ENCODE measurements at places on chromosomes 12 and 14.

GRCh38 chr14:96989306-96989705 is 192.1 kb downstream of the VRK1 start:
- no peak for DNase-seq

DNA sequence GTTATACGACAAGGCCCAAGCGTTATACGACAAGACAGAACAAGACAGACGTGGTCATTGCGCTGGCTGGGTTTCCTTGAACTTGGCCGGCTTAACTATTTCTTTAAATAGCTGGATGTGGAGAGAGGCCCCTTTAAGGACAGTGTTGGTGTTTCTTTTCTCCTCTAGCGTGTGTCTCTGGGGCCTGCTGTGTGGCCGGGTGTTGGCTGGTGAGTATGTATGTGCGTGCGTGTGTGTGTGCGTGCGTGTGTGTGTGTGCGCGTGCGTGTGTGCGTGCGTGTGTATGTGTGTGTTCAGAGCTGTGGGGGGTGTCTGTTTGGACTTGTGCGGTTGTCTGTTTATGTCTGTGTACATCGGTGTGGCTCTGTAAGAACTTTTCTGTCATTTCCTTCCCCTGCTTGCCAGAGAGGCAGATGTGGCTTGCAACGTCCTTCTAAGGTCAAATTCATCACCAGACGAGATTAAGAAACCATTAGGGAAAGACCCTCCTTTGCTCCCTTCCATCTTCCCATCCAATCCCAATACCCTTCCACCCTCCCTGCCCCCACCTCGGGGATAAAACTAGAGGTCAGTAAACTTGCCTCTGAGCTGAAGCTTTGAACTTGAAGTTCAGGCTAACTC is 78.6 kb upstream of the TBX3 start:
- DNase-seq, result no peak

DNA sequence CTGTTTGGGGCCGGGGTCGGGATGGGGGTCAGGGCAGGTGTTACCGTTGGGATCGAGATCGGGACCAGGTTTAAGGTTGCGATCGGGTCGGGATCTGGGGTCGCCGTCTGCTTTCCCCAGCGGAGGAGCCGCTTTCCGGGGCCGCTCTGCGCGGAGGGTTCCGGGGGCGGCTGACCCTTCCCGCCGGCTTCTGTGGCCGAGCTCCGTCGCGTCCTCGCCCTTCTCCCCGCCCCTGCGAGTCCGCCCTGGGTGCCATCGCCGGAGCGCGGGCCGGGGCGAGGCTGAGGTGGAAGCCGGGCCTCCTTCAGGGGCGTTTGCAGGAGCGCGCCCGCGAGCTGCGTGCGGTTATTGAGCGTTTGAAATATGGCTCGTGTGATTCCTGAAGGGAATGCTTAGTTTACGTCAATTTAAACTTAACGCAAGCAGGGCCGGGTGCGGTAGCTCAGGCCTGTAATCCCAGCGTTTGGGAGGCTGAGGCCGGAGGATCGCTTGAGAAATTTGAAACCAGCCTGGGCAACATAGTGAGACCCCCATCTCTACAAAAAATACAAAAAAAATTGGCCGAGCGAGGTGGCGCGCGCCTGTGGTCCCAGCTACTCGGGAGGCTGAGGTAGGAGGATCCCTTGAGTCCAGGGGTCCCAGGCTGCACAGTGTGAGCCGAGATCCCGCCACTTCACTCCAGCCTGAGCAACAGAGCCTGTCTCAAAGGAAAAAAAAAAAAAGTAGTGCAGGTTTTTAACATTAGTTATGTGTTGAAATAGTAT is 620 bp downstream of the PGAM5 start:
- no peak for DNase-seq

- peak; percentile 29 for DNase-seq
These were observed 745 bp downstream of the CDCA4 start for GRCh38 chr14:105019861-105020814.

DNA sequence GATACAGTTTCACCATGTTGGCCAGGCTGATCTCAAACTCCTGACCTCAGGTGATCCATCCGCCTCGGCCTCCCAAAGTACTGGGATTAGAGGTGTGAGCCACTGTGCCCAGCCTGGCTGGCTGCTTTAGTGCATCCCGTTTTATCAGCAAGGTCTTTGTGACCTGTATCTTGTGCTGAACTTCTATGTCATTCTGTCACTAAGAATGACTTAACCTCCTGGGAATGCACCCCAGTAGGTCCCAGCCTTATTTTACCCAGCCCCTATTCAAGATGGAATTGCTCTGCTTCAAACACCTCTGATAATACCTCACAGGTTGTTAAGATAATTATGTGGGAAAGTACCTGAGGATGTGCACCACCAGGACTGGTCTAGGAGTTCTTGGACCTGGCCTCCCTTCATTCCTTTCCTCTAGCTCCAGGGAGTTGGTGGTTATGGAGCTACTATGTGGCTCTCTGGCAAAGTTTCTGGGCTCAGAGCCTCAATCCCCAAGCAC is 26.1 kb upstream of the JPH4 start:
- DNase-seq, result no peak

GRCh38 chr14:52015411-52016030 is 26.2 kb downstream of the RTRAF start:
- DNase-seq, result no peak

DNA sequence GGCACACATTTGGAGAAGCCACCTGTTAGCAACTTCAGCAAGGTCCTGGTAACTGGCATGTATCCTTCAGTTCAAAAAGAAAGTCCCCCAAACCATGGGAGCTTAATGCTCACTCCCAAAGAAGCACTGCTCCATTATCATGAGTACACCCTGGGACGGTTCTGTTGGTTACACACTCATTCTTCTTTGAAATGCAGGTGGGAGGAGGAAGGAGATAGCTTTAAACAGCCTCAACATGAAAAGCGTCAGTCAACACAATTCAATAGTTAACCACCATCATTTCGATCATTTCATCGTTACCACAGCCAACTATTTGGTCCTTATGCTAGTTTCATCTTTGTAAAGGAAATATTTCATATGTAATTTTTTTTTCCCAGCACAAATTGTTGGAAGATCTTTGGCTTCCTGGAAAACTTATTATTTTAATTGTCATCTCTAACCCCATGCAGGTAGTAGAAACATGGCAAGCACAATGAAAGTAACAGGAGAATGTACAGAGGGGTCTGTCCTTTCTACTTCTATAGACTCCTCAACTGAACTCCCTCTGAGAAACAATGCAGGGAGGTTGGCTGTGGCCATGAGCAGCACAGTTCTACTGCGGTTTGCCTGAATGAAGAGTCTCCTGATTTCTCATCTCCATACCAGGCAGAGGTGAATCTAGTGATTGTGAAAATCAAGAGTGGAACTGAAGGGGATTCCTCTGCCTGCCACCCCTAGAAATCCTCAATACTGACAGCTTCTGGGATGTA is 196.4 kb upstream of the FOXN3 start:
- no peak for DNase-seq

GRCh38 chr12:94047781-94048567 is 100.4 kb upstream of the PLXNC1 start:
- no peak for DNase-seq

GRCh38 chr14:96782436-96782835 is 14.7 kb upstream of the VRK1 start:
- no peak for DNase-seq

GRCh38 chr14:69701291-69701690 is 65.7 kb upstream of the SRSF5 start:
- DNase-seq, result no peak

DNA sequence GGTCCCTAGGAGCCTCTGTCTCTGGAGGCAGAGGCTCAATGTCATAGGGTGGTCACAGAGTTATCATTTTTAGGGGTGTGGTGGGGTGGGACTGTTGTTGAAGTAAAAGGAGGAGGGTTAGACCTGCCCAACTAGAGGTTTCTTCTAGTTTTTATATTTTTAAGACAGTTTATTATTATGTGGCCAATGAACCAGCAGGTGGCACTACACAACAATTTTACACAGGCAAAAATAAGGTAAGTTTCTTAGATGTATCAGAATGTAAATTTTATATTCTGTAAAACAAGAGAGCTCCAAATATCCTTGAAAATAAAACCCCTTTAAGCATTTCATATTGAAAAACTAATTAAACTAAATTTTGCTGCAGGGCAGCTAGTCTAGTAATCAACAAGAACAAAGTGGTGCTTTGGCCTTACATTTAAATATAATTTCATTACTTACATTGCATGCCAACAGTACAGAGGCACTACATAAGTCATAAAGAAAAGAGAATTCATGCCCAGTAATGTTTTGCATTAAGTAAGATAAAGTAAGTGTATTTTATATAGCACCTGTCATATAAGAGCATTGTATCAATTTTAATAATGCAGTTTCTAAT is 22.2 kb upstream of the OVCH1 start:
- DNase-seq, result no peak

DNA sequence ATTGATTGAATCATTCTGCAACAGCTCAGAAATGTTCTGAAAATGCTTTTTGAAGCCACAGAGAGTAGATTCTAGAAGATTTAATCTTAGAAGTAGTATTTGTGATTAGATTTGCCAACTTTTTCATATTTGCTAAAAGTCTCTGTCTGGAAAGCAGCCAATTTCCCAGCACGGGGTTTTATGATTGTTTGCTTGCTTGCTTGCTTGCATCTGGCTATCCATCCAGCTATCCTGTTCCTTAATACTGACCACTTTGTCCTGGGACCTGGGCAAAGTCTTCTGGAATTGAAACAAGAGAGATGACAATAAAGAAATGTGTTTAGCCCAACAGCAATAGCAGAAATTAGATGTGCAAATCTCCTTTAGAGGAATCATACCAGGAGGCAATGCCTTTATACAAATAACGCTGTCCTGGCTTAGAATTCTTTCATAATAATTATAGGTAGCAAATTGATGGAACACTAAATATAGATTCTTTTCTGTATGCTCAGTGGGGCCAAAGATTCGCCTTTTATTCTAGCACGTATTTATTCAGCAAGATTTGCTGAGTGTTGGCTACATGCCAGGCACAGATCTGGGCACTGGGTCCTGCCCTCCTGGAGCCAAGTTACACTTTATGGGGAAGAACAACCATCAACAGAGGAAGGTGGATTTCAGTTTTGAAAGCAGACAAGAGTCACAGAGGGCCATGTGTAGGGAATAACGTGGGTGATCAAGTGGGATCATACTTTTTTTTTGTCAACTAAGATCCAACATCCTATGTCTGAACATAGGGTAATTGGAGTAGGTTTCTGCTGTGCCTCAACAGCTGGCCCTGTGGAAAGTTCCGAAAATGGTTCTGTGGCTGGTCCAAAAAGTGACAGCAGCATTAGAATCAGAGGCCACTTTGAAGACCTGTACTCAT is 25.3 kb downstream of the MYBPC1 start:
- no peak for DNase-seq

DNA sequence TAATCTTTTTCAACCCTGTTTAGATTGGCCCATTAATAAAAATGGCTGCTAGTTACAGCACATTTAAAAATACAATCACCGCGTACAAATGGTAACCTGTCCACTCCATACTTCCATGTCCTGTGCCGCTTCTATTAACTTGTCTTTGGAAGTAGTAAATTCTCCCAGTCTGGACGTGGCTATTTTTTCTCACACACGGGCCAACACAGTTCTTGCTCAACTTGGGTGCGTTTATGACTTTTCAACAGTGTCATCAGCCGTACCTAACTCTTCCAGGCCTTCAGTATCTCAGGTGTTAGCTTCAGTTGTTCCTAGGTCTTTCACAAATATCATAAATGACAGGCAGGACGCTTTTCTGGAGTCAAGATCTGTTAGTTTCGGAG is 475 bp upstream of the PCNX1 start:
- DNase-seq, result no peak

DNA sequence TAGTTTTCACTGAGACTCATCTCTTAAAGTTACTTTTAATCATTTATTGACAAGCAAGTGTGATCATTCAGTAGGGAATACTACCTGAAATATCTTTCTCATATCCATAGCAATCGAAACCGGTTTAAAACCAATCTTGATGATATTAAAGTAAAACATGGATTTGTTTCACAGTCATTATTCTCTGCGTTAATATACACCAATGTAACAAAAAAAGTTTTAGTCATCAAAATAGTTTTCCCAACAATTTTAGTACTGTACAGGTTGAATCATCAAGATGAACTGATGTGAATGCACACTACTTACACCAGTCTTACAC is 137.0 kb upstream of the KRAS start:
- DNase-seq, result no peak

DNA sequence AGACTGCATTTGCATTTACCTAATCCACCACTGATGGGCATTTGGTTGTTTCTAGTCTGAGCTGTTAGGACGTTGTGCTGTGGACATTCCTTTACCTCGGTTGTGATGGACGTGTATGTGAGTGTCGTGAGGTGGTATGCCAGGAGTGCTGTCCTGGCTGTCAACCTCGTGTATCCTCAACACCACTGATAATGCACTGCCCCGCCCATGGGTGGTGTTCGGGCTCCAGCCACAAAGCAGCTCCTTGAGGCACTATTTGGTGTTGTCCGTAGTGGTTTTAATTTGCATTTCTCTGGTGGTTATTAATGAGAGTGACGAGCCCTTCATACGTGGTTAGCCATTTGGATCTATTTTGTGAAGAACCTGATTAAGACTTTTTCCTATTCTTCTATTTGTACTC is 87.6 kb downstream of the PPP2R5C start:
- DNase-seq, result no peak

GRCh38 chr12:60714141-60714900 is 1118.5 kb downstream of the SLC16A7 start:
- no peak for DNase-seq

GRCh38 chr12:52175371-52176350 is 16.2 kb downstream of the KRT80 start:
- DNase-seq, result no peak

DNA sequence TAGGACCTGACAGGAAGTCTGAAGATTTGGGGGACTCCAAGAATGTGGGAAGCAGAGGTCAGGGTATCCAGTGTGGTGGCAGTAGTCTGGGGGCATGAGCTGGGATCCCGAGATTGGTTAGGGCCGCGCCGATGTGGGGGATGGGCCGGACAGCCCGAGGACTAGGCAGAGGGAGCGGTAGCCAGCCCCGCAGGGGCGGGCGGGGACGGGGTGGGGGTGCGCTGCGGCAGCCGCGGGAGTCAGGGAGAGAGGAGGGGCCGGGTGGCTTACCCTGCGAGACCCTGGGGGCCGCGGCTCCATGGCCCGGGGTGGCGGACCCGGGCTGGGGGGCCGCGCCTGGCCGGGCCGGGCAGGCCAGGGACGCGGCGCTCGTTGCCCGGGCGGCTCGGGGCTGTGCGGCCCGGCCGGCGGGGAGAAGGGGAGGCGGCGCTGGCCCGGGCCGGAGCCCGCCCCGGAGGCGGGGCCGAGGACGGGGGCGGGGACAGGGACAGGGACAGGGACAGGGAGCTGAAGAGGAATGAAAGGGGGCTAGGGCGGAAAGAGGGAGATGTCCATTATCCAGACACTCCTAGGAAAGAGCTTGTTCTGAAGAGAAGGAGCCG is 5.6 kb downstream of the ZNF385A start:
- DNase-seq, result no peak

DNA sequence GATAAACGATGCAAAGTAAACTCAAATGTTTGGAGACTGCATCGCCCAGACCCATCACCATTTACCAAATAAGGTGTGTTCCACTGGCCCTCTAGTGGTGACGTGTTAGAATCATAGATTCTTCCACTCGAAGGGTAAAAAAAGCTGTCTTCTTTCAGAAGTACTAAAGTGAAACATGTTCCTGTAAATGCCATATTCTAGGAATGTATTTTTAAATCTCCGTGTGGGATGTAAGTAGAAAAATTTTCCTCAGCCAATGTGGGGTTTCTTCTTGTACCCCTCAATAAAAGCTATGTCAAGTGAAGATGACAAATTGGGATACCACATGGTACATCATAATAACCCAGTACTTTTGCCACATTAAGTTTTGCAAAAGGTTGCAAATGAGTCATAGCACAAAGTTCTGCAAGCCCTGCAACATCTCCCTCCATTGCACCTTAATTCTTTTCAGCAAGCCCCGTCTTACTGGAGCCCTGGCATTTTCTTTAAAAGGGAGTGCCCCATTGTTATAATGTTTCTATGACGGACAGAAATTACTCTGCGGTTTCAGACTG is 100.8 kb downstream of the CCER1 start:
- no peak for DNase-seq

Measured in stimulated activated CD8-positive, alpha-beta memory T cell treated with anti-CD3 and anti-CD28 coated beads, Interleukin-2, amount 100 ng/mL, for 1 hour (primary cell).